ENCODE measurements at places on chromosomes 5 and 9.

DNA sequence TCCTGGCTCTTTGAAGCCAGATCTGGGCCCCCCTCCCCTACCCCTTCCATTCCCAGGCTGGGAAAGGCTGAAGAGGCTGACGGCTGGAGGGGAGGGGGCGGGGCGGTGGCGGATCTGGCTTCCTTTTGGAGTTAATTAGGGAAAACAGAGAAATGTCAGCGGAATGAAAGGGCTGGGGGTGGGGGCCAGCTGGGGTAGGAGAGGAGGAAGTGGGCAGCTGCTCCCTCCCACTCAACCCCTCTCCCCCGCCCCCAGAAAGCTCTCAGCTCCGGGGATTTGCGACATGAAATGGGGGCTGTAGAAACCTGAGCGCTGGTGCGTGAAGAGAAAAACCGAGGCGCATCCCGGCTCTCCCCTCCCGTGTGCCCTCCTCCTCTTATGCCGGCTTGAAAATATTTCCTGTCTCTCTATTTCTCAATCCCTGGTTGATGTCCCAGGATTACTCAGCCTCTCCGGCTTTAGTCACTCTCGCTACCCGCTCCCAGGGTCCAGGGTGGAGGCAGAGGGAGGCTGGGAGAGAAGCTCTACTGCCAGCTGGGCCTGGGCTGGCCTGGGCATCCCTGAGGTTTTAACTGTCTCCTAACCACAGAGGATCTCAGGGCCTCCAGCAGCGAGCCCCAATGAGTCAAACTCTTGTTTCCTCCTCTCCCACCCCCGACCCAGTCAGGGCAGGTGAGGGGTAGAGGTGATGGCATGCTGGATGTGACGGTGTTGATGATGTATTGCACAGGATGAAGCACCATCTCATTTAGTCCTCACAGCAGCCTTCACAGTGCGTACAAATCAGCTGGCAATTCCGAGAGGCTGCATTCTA is 20.1 kb downstream of the PCDHGC5 start:
- DNase-seq: peak; percentile 78

DNA sequence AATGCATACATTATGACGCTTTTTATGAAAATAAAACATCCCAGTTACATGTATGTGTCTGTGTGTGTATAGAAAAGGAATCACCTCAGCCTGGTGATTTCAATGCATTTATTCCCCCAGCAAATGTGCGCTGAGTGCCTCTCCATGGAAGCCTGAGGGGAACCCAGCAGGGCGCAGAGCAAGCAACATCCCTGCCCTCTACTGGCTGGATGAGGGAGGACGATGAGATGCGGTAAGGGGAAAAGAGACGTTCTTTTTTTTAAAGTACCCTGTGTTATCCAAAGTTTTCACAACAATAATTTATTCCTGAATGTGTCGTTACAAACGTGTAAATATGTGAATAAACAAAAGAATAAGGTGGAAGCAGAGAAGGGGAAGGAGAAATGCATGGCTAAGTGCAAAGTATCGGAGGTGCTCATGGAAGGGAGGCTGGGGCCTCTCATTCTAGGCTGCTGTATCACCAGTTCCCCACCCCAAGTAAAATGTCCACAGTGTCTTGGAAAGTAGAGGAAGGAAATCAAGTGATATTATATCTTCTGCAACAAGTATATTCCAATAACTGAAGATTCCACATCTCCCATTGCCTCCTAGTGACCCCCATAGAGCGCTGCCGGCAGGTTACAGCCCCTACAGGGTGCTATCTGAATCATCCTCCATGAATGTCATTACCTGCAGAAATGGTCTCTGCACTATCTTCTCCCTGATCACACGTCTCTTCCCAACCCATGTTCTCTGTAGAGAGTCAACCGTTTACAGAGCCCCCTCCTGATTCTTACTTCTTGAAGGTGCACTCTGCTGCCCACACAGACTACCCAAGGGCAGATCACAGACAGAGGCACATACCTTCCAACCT is 13.0 kb upstream of the ABLIM3 start:
- no peak for DNase-seq

GRCh38 chr5:66324357-66324756 is 180.3 kb downstream of the SREK1 start:
- no peak for DNase-seq

- no peak for DNase-seq
Measured at GRCh38 chr5:164748861-164749260, 1243.4 kb downstream of the MAT2B start.

GRCh38 chr9:79302569-79302968 is 269.2 kb upstream of the TLE4 start:
- DNase-seq: no peak

DNA sequence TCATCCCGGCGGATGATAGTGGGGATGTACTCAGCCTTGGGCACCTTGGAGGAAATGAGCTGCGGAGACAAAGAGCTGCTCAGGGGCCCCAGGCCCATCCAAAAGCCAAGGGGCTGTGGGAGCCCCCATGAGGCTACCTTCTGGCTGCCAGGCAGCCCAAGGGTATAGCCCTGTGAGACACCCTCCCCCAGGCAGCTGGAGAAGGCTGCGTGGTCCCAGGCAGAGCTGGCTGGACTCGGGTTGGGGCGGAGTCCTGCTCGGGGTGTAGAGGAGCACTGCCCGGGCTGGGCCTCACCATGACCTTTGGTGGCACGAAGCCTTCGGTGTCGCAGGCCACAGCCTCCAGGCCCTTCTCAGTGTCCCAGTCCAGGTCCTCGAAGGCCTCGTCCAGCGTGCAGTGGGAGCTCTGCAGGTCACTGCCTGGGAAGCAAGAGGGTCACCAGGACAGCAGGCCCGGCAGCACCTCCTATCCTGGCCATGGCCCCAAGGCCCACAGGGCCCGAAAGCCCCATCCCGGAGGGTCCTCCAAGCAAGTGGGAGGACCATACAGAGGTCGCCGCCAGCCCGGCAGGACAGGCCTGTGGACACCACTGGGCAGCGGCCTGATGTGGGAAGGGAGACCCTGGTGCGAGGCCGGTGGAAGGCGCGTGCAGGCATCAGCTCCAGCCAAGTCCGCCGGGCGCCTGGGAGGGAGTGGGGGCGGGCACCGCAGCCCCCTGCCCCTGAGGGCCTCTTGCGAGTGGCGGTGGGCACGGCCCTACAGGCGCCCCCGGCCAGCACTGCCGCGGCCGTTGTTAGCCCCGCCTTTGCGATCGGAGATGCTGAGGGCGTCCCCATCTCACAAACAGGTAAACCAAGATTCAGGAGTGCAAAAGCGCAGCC is 6.1 kb downstream of the NSMF start:
- DNase-seq: no peak

GRCh38 chr9:127415657-127416056 is 8.5 kb upstream of the ZNF79 start:
- DNase-seq: no peak

- no peak for DNase-seq
Measured at GRCh38 chr5:168892618-168893186, 313.5 kb upstream of the PANK3 start.

- DNase-seq: no peak
Measured at GRCh38 chr5:146680846-146681584, 165.0 kb upstream of the GPR151 start.

DNA sequence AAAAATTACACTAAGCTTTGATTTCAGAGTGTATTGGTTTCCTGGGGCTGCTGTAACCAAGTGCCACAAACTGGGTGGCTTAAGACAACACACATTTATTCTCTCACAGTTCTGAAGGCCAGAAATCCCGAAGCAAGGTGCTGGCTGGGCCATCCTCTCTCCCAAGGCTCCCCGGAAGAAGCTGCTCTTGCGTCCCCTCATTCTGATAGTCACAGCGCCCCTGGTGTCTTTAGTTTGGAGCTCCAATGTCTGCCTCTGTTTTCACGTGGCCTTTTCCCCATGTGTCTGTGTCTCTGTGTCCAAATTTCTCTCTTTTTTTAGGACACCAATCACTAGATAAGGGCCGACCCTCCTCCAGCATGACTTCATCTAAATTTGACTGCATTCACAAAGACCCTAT is 56.7 kb downstream of the ROPN1L start:
- no peak for DNase-seq

DNA sequence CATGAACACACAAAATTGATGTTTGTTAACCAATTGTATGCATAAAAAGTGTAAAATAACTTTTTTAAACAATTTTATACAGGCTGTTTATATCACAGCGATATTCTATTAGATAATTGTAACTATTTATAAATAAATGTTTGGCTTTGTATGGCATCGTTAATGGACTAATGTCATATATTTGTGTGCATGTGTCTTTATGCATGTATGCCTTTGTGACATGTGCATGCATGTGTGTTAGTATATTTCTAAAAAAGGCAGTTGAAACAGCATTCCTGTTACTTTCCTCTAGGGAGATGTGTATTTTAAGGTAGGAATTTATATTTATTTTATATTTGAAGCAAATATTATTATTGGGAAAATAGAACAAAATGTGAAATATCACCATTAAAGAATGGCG is 268.9 kb downstream of the CDH18 start:
- no peak for DNase-seq

- DNase-seq: no peak
Measured at GRCh38 chr5:159602434-159602833, 272.1 kb upstream of the IL12B start.

GRCh38 chr9:4859035-4859434 is 66.3 kb downstream of the RCL1 start:
- DNase-seq: no peak

- DNase-seq: no peak
Measured at GRCh38 chr5:147750065-147750464, 32.5 kb downstream of the JAKMIP2 start.

GRCh38 chr5:3835811-3836210 is 240.2 kb downstream of the IRX1 start:
- DNase-seq: no peak

DNA sequence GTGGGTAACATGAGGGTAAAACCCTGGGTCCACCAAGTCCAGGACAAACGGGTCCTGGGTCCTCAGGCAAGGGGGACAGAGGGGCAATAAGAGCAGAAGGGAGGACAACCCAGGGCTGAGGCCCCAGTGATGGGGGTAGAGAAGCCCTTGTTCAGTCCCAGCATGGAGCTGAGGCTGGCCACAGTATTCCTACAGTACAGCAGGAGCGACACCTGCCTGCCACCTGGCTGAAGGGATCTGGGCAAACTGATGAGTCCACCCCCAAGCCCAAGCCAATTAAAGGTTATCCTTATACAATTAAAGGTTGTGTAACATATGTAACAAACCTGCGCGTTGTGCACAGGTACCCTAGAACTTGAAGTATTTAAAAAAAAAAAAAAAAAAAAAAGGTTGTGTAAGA is 97.7 kb upstream of the LRRTM2 start:
- no peak for DNase-seq

- no peak for DNase-seq
Measured at GRCh38 chr5:66118304-66118703, 25.8 kb upstream of the SREK1 start.

GRCh38 chr5:158017469-158017868 is 158.5 kb upstream of the CLINT1 start:
- DNase-seq: no peak

DNA sequence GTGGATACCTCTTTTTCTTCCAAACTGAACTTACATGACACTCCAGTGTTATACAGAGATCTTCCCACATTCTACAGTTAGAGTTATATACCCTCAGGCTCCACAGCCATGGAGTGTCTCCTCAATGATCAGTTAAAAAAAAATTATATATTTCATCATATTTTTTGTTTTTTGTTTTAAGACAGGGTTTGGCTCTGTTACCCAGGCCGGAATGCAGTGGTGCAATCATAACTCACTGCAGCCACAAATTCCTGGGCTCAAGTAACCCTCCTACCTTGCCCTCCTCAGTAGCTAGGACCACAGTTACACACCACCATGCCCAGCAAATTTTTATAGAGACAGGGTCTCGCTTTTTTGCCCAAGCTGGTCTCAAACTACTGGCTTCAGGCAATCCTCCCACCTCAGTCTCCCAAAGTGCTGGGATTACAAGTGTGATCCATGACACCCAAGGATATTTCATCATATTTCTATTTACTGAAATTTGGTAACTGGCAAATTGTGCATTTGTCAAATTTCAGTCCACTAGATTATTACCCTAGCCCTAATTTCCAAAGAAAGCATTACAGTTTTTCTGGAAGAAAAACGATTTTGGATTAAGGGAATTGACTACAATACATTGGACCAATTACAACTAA is 18.1 kb upstream of the SCAI start:
- DNase-seq: no peak

DNA sequence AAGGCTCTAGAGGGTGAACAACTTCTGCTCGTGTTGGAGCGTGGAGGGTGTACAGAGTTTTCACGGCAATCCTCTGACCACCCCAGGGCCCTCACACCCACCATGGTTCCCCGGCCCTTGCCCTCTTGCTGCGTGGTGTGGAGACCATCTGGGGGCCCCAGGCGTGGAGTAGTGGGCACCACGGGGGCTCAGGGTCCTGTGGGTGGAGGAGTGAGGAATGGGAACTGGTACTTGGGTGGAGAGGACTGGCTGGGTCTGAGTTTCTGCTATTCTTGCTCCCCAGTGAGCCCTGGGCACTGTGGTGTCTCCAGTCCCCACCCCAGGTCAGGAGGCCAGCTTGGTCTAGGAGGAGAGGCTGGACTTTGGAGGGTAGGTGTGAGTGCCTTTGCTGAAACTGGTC is 21.9 kb upstream of the TRIM52 start:
- no peak for DNase-seq

- no peak for DNase-seq
Measured at GRCh38 chr9:133661846-133662540, 25.8 kb downstream of the DBH start.

GRCh38 chr9:26053954-26054353 is 375.7 kb upstream of the TUSC1 start:
- no peak for DNase-seq

- DNase-seq: no peak
Measured at GRCh38 chr5:120454094-120454798, 9.9 kb upstream of the PRR16 start.

GRCh38 chr9:126431077-126431742 is 104.6 kb downstream of the MVB12B start:
- no peak for DNase-seq

DNA sequence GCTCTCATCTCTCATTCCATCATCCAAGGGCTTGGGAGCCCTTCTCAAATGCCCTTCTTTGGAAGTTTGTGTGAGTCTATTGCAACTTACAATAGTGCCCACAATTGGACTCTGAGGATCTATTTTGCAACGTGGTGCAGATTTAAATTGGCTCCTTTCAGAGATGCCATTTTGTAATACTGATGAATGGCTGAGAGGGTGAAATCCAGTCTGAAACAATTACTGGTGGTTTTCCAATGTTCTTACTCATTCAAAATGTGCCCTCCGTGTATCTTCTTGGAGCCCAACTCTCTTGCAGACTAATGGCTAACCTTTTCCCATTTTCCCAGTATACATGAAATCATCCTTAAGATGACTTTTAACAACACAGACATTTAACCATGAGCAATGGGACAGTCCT is 6.1 kb downstream of the ZNF462 start:
- DNase-seq: no peak
